Posterior vena cava (tissue), 2 donors: ENCODE measurements at places on chromosomes 11 and 22. TPM values are rescaled to one million over a fixed set of nuclear protein-coding genes. Genes with fewer than 3 reads are reported as not detected.

Gene CCDC15
- total RNA-seq, result 1.1 TPM

Gene KDM4E
- not detected for total RNA-seq

Gene CACNA1I
- 0.05 TPM for total RNA-seq

Gene PKNOX2
- total RNA-seq, result 8.3 TPM

Gene NPAS4
- total RNA-seq, result 6.5 TPM

Gene MEI1
- total RNA-seq, result 4.3 TPM
